Activated T-cell treated with anti-CD3 and anti-CD28 coated beads for 1 hour (primary cell): ENCODE measurements at places on chromosomes 6 and 20.
A peak's percentile ranks its signal among the peaks of the same experiment; 100 is the strongest.

GRCh38 chr6:236519-236918, 55.8 kb upstream of the DUSP22 start:
- DNase-seq: no peak

- DNase-seq: peak; percentile 48
Measured at GRCh38 chr6:75602246-75603105, 796 bp downstream of the SENP6 start.

- no peak for DNase-seq
Measured at GRCh38 chr6:72826744-72827438, 205.0 kb downstream of the KCNQ5 start.

GRCh38 chr20:57847104-57847503, 137.3 kb upstream of the PMEPA1 start:
- no peak for DNase-seq

- DNase-seq: no peak
Measured at GRCh38 chr20:8946036-8946940, 122.6 kb upstream of the PLCB4 start.

- DNase-seq: no peak
Measured at GRCh38 chr20:19583532-19584175, 174.4 kb upstream of the RIN2 start.

DNA sequence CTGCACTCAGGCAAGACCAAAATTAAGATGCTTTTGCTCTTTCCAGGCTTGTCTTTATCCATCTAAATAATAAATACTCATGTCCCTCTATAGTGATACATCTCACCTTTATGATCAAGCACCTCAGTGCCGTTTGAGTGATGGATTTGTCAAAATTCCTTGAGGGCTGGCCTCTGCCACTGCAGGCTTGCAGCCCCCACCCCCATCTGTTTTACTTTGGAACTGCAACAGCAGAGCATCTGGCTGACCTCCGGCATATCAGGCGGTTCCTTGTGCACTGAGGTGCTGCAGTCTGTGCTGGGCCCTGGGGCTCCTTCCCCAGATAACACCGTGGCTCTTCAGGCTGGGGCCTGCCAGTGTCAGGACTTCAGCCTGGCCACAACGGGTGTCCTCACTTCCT, 386.9 kb downstream of the CDH26 start:
- no peak for DNase-seq

GRCh38 chr6:40778918-40779317, 191.8 kb upstream of the LRFN2 start:
- no peak for DNase-seq

DNA sequence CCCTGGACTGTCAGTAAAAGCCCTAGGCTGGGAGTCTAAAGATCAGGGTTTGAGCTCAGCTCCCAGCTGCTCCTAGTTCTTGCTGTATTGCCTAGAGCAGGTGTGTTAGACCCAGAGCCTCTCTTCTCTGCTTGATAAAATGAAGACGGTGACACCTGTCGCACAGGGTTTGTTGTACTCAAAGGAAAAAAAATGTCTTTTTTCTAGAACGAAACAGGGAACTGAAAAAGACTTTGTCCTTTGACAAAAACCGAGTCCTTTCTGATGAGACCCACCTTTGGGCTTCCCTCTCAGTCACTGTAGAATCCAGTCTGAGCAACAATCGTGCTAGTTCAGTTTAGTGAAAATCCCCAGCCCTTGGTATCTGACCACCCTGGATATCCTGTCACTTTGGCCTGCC, 102.1 kb upstream of the LAMP5 start:
- DNase-seq: no peak

GRCh38 chr6:126803769-126804168, 314.7 kb upstream of the RSPO3 start:
- DNase-seq: no peak

DNA sequence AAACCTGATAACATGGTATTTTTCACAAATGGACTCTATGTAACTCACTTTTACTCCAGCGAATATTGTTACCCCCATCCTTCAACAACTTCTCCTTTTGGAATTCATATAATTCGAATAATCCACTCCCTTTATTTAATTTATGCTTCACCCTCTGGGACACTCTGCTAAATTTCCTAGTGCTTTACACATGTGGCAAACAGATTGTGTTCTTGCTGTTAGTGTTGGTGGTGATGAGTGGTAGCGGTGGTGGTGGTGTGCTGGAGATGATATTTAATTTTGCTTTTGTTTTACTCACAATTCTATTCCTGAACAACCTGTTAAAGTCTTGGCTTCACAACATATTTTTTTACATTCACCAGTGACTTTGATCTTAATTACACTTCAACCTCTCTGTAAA, 32.8 kb downstream of the HTR1B start:
- DNase-seq: no peak
